ENCODE measurements at places on chromosomes 6 and 20.

DNA sequence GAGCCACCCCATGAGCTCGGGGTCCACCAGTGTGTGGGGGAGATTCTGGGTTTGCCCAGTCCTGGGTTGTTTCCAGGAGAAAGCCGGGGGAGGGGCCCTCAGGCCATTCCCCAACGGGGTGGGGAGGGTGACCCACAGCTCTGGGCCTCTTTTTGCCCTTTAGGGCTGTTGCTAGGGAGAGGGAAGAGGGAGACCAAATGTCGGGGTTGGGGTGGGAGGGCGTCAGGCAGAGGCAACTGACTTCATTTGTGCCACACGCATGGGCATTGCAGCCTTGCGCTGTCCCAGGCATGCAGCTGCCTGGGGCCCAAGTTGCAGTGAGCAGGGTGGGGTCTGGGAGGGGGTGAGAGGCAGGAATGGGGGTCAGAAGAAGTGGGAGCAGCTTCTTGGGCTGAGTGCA is 1.9 kb upstream of the CUL9 start:
- DNase-seq: no peak

DNA sequence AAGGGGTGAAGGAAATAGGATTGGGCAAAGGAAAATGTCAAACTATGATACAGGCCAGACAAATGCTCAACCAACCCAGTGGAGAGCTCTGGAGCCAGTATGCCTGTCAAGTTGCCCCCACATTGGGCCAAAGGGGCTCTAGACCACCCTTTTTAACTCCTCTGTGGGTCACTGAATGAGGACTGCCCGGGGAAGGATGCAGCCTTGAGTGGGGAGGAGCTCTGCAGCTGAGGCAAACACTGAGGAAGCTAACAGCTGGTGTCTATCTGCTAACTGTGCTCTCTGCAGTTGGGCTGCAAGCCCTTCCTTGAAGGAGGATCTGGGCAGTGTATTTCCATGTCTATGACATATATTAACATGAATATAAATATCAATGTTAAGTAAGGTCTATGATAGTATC is 98.4 kb upstream of the PRSS16 start:
- DNase-seq: no peak

DNA sequence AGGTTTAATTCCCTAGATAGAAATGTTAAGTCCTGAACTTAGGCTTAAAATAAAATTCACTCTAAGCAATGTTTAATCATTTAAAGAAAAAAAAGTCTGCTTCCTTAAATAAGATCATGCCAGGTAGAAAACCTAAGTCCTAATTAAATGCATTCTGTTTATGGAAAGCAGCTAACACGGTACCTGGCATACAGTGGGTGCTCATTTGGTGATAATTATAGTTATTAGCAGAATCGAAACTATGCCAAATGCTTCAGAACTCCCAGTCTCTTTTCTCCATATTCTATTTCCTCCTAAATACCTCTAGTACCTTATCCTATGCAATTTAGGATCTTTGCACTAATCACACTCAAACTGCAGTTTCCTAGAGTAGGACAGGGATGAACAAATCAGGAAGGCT is 331.8 kb downstream of the EPHA7 start:
- no peak for DNase-seq

DNA sequence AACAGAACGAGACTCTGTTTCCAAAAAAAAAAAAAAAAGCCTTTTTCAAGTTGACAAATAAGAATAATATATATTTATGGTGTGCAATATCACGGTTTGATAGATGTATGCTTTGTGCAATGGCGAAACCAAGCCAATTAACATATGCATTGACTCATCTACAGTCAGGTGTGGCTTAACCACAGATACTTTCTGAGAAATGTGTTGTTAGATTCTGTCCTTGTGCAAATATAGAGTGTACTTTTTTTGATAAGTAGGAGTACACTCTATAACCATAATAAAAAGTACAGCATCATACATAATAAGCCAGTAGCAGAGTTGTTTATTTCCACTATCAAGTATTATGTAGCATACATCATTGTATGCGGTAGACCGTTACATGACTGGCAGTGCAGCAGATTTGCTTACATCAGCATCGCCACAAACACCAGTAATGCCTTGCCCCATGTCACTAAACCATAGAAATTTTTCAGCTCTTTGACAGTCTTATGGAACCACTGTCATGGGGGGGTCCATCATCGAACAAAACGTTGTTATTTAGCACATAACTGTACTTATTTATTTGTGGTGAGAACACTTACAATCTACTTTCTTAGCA is 59.2 kb downstream of the TMEM170B start:
- no peak for DNase-seq

- DNase-seq: no peak
These were observed 4.2 kb downstream of the PSMF1 start for GRCh38 chr20:1122388-1123315.

- DNase-seq: no peak
These were observed 24.4 kb downstream of the RRAGD start for GRCh38 chr6:89387516-89388201.

DNA sequence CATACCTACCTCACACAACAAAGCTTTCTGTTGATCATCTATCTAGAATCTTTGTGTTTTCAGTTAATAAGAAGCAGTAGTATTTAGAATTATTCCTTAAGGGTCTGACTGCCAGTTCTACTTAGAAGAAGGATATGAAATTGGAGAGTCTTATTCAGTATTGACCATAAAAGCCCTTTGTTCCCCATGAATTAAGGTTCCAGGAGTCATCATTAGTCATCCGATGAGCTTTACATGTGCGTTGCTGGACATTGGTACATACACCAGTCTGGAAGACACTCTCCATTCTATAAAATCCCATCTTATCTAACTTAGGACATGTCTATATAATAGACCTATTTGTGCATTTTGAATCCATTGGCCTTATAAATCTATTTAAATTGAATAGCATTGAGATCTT is 34.4 kb upstream of the RNF217 start:
- DNase-seq: no peak

DNA sequence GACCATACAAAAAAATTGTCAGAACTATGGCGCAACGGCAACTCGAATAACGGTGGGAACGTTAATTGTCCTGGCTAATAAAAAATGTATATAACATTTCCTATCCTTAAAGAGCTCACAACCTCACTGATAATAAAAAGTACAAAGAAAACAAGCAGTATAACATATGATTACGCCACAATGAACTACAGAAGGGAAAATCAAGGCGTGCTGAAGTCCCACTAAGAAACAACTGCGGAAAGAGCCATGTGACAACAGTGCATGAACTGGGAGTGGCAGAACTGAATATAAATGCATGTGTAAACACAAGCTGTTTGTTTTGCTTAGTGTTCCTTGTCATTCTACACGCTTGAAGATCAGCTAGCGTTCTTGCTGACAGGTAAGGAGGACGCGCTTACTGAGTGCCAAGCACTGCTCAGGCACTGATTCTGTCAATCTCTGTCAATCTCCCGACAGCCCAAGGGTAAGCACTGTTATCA is 466 bp upstream of the PSMB1 start:
- DNase-seq: no peak

- DNase-seq: no peak
These were observed 161.4 kb downstream of the LY86 start for GRCh38 chr6:6749702-6750491.

DNA sequence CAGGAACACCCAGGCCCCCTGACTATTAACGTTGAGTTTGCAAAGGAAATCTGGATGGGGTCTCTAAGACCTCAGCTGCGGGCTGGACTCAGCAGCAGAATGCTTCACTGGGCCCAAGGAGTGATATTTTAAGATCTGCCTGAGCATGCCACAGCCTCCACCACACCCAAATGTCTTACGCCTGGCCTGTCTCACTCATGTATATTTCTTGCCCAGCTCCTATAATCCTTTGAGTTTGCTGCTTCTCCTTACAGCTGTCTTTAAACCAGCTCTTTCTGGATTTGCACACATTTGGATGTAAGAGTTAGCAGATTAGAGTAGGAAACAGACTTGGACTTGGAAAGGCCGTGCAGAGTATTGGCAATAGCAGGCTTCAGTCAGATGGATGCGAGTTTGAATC is 16.4 kb downstream of the CASS4 start:
- no peak for DNase-seq

- no peak for DNase-seq
These were observed 9.5 kb downstream of the PHACTR3 start for GRCh38 chr20:59613861-59614260.

DNA sequence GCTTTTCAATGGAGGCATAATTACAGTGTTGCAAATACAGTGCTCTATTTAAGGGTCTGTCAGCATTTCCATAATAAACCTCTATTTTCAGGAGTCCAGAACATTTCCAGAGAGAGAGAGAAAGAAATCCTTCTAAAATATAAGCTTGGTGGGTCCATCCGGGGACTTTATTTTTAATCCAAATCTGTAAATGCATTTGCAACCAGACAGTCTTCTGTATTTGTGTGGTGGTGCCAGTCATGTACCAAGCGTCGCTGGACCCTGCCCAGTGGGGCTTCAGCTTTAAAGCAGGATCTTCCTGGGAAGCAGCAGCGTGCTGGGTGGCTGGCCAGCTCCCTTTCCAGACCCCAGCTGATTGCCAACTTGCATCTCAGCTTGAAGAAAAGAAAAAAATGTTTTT is 256.5 kb upstream of the SUPT3H start:
- no peak for DNase-seq

DNA sequence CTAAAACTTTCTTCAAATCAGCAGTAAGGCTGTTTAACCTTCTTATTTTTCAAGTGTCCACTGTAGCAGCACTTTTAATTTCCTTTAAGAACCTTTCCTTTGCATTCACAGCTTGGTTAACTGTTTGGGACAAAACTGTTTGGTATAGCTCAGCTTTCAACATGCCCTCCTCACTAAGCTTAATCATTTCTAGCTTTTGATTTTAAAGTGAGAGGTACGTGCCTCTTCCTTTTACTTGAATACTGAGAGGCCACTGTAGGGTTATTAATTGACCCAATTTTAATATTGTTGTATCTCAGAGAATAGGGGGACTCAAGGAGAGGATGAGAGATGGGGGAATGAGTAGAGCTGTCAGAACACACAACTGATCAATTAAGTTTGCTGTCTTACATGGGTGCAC is 129.5 kb upstream of the MMS22L start:
- DNase-seq: no peak

All from natural killer cell treated with Interleukin-12 subunit alpha and Interleukin-12 subunit beta and Interleukin-15 and Interleukin-18, amount 100 ng/mL, for 72 hours (primary cell).